Left lung (tissue), 14 donors: ENCODE measurements at places on chromosomes 6 and 20.
A peak's percentile ranks its signal among the peaks of the same experiment; 100 is the strongest.

- no peak for DNase-seq
Observed at GRCh38 chr6:24974182-24975171, 38.7 kb upstream of the RIPOR2 start.

- DNase-seq: no peak
Observed at GRCh38 chr6:12288914-12289313, 1.2 kb upstream of the EDN1 start.

DNA sequence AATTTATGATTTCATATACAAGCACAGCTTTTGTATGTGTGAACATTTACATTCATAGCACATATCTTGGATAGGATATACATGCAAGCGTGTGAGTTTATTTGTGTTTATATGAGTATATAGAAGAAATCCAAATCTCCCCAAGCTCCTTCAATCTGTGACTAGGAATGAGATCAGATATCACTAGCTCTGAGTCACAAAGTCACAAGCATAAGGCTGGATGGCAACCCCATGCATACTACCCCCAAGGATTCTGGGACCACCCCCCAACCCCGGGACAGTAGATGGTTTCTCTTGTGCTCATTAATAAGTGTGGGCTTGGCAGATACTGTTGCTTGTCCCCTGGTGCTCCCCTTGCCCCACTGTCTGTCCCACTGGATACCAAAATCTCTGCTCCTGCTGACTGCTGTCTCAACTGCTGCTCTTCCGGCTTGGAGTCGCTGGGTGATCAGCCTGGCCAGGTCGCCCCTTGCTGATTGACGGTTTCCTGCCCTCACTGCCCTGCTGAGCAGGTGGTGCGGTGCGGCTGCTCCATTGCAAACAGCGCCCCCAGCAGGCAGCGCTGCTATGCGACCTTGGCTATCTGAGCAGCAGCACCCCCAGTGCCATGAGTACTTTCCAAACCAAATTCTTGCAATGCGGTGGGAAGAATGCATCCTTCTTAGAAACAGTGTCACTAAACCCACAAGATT lies 279.4 kb downstream of the CD83 start:
- peak; percentile 7 for DNase-seq

GRCh38 chr20:58340853-58341252 lies 31.3 kb downstream of the RAB22A start:
- DNase-seq: no peak

- no peak for DNase-seq
Observed at GRCh38 chr6:2021713-2022125, 223.7 kb downstream of the GMDS start.

DNA sequence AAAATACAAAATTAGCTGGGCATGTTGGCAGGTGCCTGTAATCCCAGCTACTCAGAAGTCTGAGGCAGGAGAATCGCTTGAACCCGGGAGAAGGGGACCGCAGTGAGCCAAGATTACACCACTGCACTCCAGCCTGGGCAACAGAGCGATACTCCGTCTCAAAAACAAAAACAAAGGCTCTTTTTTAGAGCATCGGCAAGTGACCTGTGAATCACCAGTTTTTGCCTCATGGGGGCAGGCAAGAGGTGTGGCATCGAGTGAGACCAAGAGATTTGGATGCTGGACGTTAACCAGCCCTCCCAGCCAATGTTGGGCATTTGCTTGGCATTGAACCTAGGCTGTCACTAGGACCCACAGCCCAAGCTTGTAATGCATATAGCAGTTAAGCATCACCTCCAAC lies 14.6 kb upstream of the CDK5RAP1 start:
- DNase-seq: peak; percentile 23
